Stimulated activated CD8-positive, alpha-beta memory T cell treated with anti-CD3 and anti-CD28 coated beads, Interleukin-4, amount 100 ng/mL, for 1 hour (primary cell): ENCODE measurements at places on chromosomes 5 and 9.

GRCh38 chr5:169637085-169637548 is at the start of gene DOCK2:
DOCK2 (plus strand) TSS chr5:169637275; CDS start chr5:169637327, 52 bp downstream.
- peak; percentile 25 for DNase-seq

DNA sequence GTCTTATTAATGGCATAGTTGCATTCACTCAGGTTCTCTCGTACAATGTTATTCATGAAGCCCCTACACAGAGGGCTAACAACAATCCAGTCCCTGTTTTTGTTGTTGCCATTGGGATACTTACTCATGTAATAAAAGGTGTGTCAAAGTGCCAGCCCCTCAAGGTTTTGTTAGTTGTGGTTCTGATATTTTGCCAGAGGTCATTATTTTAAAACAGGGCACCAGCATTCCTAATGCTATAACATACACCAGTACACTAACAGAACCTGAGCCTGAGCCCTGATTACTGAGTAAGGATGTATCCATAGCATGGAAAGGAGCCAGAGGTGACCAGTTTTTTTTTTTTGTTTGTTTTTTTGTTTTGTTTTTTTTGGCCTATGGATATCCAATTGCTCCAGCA is 50.2 kb downstream of the SMC2 start:
- DNase-seq, result no peak

DNA sequence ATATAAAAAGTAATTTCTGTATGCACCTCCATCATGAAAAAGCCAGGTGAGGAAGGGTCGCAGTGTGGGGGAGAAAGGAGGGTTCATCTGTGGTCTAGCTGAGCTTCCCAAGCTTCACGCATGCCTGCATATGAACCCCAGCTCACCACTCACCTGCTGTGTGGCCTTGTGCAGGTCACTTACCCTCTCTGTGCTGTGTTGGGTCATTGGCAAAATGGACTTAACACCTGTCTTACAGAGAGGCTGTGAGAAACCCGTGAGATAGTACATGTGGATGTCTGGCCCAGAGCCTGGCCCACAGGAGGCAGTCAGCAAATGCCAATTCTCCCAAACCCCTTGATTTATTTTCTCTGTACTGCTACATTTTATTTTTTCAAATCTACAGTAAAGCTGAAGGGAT is 88.9 kb downstream of the GABBR2 start:
- no peak for DNase-seq

DNA sequence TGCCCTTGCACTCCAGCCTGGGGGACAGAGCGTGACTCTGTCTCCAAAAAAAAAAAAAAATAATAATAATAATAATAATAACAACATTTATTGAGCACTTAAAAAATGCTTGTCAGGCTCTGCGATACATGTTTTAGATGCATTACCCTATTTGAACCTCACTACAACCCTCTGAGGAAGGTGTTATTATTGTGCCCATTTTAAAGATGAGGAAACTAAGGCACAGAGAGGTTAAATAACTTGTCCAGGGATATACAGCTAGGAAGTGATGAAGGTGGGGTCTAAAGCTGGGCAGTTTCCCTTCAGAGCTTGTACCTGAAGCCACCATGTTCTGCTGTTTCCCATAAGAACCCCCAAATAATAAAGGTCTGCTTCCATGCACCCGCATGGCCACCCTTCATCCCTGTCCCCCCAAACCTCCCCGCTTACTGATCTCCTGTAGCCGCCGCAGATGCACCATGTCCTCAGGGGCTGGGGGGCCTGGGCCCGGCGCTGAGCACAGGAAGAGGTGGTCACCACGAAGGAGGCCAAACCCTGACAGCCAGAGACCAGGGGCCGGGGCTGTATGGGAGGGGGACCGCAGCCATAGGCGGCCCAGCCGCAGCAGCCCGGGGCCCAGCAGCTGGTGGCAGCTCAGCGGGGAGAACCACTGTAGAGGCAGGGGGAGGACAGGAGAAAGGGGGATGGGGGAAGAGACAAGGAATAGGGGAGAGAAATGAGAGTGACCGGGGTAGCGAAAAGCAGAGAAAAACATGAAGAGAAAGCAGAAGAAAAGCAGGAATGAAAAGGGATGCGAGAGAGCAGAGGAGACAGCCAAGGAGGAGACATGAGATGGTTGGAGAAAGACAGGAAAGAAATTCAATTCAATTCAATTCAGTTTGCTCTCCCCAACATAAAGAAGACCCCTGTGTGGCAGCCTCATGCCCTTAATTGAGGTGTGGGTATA is 15.1 kb upstream of the FCHSD1 start:
- no peak for DNase-seq

- no peak for DNase-seq
Observed at GRCh38 chr9:127122176-127123063, at the start of gene ANGPTL2. ANGPTL2 (minus strand) TSS chr9:127122635; CDS start chr9:127108731, 13,904 bp downstream.
